ENCODE measurements at places on chromosomes 11 and 22.

DNA sequence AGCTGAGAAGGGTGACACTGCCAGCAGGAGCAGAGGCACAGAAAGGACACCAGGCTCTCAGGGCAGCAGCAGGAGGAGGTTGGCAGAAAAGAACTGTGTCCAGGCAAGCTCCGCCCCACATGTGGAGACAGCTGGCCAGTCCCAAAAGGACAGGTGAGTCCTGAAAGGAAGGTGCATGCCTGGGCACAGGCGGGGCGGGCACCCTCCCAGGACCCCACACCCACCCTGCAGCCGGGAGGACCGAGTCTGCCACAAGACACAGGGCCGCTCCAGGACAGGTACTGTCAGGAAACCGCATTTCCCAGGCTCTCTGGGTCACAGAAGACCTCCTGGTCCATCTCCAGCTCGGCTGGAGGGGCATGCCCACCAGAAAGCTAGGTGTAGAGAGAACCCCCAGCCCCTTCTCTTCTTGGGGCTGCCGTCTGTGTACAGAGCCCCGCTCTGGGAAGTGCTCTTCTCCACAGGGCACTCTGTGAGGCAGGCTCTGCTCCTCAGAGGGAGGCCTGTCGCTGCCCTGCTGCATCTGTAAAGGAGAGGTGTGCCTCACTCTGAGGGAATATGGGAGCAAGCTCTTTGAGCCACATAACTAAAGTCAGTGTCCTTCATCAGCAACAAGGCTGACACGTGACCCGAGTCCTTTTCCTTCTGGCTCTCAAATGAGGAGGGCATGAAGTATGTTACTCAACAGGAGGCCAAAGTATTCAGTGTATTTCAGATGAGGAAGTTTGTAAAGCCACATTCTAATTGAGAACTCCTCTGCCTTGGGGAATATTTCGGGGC, 50.5 kb downstream of the CLTCL1 start:
- DNase-seq: no peak

DNA sequence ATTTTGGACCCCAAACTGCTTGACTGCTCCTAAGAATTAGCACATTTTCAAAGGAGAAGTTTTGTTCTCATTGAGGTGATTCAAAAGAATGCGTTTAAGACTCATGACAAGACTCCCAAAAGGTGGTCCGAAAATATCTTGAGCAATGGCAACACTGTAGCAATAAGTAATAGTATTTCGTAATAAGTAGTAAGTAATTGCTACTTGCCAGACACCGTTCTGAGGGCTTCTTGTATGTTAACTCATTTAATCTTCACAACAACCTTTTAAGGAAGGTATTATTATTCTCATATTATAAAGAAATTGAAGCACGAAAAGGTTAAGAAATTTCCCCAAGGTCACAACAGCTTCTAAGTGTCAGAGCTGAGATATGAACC, 184.0 kb upstream of the SORL1-AS1 start:
- DNase-seq: no peak

- no peak for DNase-seq
Measured at GRCh38 chr22:43953988-43954785, 1.1 kb upstream of the SAMM50 start.

DNA sequence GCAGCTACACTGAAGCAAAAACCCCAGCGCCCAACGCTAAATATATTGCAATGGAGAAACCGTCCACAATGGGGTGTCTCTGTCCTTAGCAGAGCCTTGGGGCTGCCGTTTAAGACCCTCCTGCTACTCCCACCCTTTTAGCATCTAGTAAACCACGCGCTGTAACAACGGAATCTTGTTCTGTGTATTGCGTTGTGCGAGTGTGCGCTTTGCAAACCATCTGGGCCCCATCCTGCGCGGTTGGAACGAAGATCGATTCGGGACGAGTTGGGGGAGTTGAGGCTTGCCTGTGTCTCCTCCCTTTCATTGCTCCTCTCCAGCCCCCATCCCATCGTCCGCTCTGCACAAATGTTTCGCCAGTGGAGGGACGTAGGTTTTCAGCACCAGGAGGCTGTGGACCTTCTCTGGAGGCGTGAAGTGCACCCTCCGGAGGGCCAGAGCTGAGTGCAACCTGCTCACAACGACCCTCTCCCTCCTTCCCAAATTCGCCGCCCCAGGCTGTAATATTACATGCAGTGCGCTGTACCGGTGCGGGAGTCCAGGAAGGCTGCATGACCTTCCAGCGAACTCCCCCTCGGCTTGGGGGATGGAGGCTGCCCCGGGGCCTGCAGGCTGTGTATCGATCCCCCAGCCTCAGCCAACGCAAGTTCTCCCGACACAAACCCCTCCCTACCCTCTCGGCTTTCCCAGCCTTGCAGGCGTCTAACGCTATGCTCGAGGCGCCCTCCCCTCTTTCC, 1.6 kb upstream of the KMT2A start:
- DNase-seq: peak; percentile 35

GRCh38 chr22:26463101-26463661, 20.4 kb downstream of the HPS4 start:
- DNase-seq: no peak

- DNase-seq: no peak
Measured at GRCh38 chr11:99494065-99494464, 473.3 kb downstream of the CNTN5 start.

DNA sequence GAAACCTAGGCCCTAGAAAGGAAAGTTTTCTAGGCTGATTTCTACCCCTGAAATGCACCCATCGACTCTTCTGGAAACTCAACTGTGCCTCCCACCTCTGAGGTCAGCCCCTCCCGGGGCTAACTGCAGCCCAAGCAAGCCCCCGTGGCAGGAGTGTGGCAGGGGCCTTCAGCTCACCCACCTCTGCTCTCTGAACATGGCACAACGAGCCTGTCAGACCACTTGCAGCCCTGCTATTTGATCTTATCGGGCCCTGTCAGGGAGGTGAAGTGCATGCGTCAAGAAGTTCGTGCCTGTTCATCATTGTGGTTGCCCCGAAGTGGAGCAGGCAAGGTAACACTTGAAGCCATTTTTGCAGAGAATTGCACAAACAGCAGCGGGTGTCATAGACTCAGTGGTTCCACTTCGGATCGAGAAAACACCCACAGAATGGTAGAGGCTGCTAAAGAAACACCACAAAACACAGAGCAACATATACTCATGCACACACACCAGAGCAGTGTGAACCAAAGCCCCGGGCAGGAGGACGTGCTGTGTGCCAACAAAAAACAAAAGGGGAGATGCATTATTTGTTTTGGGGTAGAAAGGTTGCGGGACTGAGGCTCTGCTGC, 262.7 kb downstream of the ETS1 start:
- DNase-seq: no peak

GRCh38 chr11:70301191-70301590, 30.7 kb downstream of the PPFIA1 start:
- DNase-seq: no peak

GRCh38 chr11:36507824-36508489, 2.1 kb downstream of the TRAF6 start:
- DNase-seq: no peak

DNA sequence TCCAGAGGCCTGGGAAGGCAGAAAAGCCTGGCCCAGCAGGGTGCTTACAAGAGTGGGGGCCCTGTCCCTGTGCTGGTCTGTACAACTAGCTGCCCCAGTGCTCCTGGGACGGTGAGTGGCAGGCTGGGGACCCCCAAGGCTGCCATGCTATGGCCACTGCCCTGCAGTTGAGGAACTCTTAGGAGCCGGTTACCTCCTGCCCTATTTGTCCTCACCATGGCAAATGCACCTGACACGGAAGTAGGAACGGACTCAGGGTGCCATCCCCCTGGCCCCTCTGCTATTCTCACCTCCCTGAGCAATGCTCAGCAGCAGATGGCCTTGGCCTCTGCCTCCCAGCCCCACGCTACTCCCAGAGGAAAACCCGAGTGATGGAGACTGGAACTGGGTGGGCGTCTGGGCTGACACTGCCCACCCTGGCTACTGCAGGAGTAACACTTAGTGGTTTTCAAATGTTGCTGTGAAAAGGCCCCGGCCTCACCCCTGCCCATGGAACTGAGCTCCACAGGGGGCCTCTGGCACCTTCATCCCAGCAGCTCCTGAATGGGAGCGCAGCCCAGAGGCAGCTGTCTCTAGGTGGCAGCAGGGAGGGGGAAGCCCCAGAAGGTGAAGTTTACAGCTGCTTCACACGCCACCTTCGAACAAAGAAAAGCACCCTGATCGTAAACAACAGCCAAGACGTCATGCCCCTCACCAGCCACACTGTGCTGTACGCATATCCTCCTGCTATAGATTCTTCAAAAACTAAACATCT, 105.3 kb downstream of the CTTN start:
- no peak for DNase-seq

- DNase-seq: peak; percentile 93
Measured at GRCh38 chr11:94933223-94934130, 39.9 kb downstream of the CWC15 start.

DNA sequence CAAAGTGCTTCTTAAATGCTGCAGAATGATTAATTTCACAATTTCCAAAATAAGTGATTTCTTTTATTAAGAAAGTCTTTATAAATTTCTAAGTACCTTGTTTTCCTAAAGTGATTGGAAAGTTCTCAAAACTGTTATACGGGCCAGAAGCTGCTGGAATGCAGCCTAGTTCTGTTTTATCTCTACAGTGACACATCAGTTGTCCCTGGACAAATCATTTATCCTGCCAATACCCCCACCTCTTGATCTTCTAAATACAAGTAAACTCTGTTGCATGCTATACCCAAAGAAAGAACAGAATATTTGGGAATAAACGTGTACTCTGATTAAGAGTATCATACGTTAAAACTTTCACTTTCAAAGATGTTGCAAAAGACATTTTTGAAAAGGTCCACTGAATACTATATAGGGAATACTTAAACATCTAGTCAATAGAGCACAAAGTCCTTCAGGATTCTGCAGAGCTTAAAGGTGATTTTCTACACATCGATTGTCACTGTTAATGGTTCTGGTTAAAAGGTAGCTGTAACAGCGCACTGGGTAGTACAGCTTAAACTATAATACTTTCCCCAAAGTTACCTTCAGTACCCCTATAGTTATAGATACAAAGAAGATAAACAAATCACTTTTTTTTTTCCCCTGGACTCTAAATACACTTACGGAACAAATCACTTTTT, 92.1 kb upstream of the APOA1 start:
- DNase-seq: no peak

DNA sequence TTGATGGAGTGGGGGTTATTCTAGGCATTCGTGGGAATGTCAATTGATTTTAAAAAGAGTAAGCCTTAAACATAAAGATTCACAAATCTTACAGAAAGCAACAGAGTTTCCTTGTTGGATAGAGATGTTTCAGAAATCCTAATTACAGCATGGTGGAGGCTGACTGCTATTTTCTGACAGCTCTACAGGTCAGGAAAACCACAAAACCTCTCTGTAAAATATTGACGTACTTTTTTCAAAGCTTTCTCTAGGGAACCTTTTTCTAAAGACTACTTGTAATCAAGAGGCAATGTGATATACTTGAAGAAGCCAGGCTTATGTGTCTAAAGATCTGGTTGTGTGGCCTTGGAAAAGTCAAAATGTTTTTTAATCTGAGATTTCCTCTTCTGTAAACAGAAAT, 9.1 kb upstream of the OR8B8 start:
- no peak for DNase-seq

GRCh38 chr11:134196756-134197155, 27.0 kb downstream of the NCAPD3 start:
- DNase-seq: no peak

DNA sequence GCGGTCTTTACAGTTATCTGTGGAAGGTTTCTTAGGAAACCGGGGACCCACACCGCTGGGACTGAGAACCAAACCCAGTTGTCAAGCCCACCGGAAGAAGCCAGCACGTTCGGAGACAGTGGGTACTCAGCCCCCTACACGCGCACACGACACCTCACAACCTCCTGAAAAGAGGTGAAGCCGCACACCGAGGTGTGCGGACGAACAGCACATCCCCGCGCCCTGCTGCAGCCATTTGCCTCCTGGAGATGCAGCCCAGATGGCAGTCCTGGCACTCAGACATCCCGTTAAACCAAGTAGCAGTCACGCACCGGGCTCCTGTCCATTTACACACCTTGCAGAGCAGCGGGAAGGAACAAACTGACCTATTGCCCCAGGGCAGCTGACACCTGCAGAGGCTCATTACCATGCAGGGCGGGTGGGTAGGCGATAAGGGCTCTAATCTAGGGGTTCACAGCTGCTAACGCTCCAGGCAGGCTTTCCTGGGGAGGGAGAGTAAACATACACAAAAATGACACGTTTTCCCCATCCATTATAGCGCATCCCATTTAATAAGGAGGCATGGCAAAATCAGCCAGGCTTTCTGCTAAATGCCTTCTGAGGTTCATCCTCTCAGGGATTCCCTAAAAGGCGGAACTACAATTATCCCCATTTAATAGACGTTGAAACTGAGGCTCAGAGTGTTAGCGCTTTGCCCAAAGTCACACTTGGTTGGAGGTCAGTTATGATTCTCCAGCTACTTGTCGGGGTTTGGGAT, 864 bp upstream of the EHBP1L1 start:
- DNase-seq: no peak

- no peak for DNase-seq
Measured at GRCh38 chr11:85787168-85787567, 23.8 kb downstream of the SYTL2 start.

DNA sequence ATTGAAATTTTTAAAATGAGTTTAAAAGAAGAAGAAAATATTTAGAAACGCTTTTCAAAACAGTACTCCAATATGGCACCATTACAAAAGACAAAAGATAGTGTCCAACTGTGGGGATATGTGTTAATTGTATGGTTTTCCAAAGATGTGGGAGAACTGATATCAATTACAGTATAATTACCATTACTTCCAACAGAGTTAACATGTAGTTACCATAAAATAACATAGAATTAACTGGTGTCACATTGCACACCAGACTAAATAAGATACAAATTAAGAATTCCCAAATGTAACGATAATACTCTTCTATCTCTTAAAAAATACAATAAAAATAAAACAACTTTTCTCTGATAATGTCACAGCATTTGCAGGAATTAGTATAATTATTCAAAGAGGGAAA, 329.5 kb downstream of the SOX6 start:
- no peak for DNase-seq

- DNase-seq: peak; percentile 15
Measured at GRCh38 chr11:4039011-4039410, 55.6 kb upstream of the RRM1 start.

- DNase-seq: no peak
Measured at GRCh38 chr11:95230810-95231126, 234 bp downstream of the SESN3 start.

DNA sequence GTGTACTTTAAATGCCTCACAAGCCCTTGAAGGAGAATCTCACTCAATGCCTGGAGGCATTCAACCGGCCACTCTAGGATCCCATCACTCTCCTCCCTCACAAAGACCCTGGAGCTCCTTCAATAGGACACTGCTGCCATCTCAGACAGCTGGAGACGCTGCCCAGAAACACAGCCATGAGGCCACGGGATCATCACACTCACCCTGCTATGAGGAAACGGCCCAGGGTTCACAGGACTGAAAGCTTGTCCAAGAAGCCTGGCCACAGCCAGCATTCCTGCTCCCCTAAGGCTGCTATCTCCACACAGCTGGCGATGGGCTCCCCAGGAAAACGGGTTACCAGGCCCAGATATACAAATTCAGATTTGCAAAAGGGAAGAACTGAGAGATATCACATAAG, 13.2 kb downstream of the CARS1 start:
- DNase-seq: peak; percentile 52

Measured in RPMI7951 (cell line).